Common myeloid progenitor, CD34-positive (primary cell): ENCODE measurements at places on chromosomes 12 and 14.

GRCh38 chr14:34857689-34858449 is 17.3 kb downstream of the BAZ1A start:
- peak; percentile 46 for DNase-seq

- no peak for DNase-seq
Measured at GRCh38 chr12:111185889-111186227, 183.0 kb downstream of the PHETA1 start.

- no peak for DNase-seq
Measured at GRCh38 chr14:84998216-84998615, 531.7 kb upstream of the FLRT2 start.

GRCh38 chr14:41986700-41987099 is 380.0 kb downstream of the LRFN5 start:
- DNase-seq, result no peak

DNA sequence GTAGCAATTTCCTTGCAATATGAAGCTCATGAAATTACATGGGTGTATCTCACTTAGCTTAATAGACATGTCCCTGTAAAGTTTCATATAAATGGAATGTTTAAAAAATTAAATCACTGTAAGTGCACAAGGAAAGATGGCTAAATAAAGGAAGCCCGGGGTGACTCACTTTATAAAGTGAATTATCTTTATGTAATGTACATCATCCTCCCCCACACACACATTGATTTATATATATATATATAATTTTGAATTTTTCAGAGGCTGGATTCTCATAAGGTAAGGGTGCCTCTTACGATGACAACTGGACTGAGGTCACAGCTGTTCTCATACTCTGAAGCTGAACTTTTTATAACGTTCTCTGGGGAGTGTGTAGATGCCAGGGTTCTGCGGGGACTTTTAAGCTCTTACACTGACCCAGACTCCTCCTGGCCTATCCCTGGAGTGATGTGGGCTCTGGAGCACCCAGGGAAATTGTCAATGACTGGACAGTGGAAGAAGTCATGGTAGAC is 108.7 kb upstream of the HIF1A start:
- no peak for DNase-seq

DNA sequence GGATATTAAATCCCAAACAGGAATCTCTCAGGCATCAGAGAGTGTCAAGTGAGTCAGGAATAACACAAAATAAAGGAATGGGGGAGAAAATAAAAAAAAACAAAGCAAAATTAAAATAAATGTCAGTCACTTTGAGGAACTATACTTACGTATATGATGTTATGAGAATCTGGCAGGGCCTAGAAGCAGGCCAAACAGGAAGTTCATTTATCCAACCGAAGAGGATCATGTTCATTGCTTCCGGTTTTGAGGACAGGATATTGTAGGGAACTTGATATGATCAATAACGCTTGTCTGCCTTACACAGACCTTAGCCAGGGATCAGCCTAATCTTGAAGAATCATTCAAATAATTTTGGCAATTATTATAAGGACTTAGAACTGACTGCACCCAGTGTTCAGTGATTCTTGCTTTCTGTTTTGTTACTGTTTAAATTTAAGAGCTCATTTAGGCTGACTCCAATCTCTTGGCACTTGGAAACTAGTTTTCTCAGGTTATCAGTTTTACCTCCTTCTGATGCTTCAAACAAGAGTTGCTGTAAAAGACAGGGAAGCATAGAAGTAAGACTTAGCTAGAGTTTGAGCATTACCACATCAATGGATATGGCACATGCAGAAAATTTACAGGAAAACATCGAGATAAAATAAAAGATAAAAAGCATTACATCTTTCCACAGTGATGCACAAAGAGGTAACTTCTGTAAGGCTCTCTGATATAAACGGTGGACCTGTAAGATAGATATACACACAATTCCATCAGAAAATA is 53.4 kb downstream of the ZFC3H1 start:
- DNase-seq, result peak; percentile 65

DNA sequence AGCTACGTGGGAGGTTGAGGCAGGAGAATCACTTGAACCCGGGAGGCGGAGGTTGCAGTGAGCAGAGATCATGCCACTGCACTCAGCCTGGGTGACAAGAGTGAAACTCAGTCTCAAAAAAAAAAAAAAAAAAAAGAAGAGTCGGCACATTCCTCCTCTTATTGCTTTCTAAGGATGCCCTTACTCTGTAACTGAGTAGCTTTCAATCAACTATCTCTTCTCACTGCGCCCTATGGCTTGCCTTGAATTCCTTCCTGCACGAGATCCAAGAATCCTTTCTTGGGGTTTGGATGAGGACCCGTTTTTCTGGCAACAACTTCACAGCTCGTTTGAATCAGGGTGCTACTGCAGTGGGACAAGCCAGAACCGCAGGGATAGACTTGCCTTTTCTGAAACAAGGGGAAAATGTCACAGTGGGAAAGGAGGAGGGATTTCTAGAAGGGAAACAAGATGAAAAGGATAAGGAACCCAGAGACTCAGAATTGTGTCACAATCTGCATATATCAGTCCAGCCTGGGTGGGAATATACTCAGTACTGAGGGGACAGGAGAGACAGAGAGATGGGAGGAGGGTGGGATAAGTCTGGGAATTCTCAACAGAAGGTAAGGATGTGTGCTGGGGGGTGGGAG is 16.1 kb upstream of the RND1 start:
- no peak for DNase-seq

GRCh38 chr14:100471441-100472093 is 115.7 kb downstream of the BEGAIN start:
- no peak for DNase-seq

- peak; percentile 63 for DNase-seq
Measured at GRCh38 chr12:724194-724855, 28.1 kb upstream of the WNK1 start.

DNA sequence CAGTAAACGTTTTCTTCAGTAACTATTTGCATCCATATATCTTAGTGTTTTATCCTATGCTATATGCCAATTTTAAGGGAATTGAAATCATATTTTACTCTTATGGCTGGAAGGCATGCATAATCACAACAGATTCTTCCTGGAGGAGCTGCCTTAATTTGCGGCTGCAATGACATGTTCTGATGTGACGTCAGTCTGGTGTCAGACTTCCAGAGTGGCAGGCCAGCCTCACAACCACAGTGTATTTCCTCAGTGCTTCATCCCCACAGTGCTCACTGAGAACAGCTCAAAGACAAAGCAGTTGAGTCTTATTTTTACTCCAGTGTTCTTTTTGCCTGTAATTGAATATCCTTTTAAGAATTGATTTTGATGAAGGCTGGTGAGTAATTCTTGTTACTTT is 107.1 kb downstream of the PLEKHA5 start:
- DNase-seq, result no peak

DNA sequence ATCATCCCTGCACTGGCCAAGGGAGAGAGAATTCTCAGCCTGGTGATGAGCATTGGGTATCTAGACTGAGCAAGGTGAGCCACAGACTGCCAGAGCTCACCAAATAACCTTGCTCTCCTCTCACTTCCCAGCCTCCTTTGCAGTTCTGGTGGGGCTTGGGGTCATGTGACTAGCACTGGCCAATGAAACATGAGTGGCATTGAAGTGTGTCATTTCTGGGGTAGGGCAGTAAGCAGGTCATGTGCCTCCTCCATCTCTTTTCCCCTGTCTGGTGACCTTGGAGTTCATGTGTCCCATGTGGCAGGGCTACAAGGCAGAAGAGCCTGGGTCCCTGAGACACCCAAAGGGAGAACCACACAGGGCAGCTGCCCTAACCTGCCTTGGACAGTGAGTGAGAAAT is 3.6 kb upstream of the KRT72 start:
- DNase-seq, result no peak

DNA sequence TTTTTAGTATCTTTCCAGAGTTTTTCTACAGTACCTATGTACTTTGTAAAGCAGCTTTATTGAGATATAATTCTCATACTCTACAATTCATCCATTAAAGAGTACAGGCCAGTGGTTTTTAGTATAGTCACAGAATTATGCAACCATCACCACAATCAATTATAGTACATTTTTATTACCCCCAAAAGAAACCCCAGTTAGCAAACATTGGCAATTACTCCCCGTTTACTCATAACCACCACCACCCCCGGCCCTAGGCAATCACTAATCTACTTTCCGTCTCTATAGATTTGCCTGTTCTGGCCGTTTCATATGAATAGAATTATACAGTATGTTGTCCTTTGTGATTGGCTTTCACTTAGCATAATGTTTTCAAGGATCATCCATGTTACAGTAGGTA is 119.8 kb downstream of the KICS2 start:
- no peak for DNase-seq

DNA sequence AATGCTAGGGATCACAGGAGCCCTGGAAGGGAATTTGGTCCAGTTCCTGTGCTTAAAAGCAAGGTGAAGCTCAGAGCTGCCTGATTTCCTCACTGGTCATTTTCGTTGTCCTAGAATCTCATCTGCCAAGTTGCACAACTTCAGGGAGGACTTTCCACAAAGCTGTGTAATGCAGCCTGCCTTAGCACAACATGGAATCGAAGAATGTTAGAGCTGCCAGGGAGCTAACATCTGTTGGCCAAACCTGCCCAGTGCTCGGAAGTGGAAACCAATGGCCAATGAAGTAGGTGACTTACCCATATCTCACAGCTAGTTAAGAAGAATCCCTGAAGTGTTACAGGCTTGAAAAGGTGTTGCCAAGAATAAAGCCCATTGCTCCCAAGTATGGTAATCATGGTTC is 79.9 kb upstream of the SSTR1 start:
- no peak for DNase-seq

- peak; percentile 67 for DNase-seq
Measured at GRCh38 chr14:70188659-70189455, at the start of gene SLC8A3. Gene SLC8A3 (minus strand): TSS chr14:70188951. CDS start chr14:70168422, 20,529 bp downstream.

DNA sequence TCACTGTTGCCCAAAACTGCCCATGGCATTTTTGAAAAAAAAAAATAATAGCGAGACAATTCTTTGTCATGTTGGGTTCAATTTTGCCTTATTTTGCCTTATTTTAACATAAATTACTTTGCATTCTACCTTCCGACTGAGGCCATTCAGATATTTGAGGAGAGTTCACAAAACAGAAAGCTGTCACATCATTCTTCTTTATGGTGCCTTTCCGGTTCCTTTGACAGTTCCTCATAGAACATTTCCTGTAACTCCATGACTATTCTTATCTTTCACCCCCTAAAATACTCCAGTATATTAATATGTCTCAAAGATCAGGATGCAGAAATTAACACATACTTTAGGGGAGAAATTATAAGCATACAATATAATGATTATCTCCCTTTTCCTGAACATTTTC is 476.7 kb downstream of the NOVA1 start:
- DNase-seq, result peak; percentile 20

- DNase-seq, result no peak
Measured at GRCh38 chr14:77302926-77303325, 17.8 kb downstream of the POMT2 start.

DNA sequence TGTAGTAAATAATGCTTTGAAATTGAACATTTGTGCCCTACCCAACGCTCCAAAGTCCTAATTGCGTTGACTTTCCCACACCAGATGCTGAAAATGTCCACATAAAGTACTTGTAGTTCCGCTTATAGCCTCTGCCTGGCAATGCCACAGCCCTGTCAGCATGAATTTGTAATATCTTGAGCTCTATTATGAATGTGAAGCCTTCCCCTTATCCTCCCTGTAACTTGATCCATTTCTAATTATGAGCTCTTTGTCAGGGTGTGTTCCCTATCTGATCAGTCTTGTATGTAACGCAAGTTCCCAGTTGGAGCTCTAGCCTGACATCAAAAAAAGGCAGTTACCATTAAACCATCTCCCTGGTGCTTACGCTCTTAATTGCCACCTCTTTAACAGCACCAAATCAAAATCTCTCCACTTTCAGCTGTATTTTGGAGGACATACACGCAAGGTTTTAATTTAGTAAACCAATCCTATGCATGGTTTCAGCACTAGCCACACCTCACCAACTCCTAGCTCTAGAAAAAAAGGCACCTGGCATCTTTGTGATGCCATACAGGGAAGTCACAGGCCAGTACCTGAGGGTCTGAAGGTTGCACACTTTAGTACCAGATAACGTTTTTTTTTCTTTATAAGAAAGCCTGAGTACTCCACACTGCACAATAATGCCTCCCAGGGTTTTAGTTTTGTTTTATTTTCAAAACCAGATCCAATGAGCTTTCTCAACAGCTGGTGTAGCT is 69.3 kb downstream of the EEA1 start:
- DNase-seq, result no peak
